ENCODE measurements at places on chromosomes 16 and 17.

GRCh38 chr17:35731917-35732805 lies 722 bp downstream of the RASL10B start:
- peak; percentile 53 for DNase-seq

DNA sequence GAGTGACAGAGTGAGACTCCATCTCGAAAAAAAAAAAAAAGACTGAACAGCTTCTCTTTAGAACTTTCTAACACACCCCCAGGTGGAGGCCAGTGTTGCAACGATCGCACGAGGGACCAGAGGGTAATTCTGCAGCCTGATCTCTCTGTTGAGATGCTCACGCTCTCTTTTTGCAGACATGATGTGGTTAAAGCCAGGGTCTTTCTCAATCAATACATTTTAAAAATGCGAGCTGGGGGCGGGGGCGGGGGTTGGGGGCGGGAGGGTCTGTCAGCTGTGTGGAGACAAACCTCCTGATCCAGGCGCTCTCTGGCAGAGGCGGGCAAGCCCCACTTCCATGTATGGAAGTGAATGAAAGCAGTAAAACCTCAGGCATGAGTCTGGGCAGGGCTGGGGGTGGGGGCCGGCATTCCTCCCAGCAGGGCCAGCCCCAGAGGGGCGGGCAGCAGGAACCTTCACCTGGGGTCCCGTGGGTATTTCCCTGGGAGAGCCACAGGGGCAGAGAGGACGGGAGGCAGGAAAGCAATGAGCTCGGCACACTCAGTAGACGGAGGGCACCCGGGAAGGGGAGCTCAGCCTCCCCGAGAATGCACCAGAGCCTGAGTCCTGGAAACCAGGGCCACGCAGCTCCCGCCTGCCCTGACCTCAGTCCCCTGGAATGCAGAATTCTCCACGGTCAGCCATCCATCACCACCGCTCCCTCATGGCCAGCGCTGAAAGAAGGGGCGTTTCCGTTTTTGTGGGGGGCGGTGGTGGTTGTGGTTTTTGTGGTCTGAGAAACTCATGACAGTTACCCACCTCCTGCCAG lies 28.0 kb downstream of the NXN start:
- DNase-seq = no peak

DNA sequence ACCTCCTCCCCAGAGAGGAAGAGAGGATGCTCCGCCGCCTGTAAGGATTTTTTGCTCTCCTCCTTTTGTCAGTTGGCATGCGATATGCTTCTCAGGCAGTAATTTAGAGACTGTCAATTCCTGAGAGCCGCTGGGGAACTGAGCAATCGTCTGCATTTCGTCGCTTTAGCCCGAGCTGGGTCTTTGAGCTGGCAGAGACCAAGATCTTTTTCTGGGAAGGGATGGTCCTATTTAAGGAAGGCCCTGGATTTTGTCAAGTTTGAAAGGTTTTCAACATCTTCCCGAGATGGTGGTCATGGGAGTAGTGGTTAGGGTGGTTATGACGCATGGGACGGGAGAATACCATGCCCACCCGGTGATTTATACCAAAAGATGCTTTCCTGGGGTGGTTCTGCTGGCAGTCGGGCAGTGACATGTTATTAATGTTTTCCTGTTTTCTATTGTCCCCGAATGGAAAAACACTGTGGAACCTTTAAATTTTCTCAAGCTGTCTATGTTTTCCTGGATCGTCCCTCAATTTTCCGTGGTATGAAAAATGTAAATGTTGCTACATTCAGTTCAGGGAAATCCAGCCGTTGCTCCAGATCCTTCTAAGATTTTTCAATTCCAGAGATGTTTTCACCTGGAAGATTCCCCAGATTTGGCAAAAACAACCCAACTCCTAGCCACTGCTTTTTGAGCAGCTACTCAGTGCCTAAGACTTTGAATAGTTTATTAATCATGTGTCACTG lies 586.4 kb downstream of the MAF start:
- DNase-seq = no peak

GRCh38 chr16:51236583-51236982 lies 85.5 kb upstream of the SALL1 start:
- DNase-seq = no peak

DNA sequence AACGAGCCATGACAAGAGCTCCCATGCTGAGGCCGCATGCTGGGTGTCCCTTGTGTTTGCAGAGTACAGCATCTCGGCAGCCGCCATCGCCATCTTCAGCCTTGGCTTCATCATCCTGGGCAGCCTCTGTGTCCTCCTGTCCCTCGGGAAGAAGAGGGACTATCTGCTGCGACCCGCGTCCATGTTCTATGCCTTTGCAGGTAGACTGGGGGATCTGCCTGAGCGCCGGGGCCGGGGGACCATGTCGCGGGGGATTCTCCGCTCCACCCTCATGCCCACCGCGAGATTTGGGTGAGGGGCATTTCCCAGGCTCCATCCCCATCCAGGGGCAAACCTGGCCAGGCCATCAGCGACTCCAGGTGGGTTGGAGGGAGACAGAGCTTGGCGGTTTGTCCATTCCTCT lies 10.7 kb downstream of the CACNG1 start:
- peak; percentile 39 for DNase-seq

DNA sequence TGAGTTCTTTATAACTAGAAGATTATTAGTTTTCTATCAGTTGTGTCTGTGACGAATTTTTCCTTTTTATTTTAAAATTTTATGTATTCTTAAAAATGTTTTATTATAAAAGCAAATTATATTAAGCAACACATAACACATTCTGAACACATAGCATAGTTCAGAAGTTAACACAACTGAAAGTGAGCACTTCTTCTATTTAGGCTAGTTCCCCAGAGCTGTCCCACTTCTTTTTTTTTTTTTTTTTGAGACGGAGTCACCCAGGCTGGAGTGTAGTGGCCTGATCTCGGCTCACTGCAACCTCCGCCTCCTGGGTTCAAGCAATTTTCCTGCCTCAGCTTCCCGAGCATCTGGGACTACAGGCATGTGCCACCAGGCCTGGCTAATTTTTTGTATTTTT lies 37.7 kb upstream of the ALDH3A2 start:
- no peak for DNase-seq

GRCh38 chr16:86939609-86940008 lies 361.3 kb downstream of the FOXL1 start:
- DNase-seq = no peak

- no peak for DNase-seq
These were observed 34.0 kb upstream of the PIRT start for GRCh38 chr17:10871914-10872313.

- DNase-seq = no peak
These were observed 78.6 kb downstream of the CDK5R1 start for GRCh38 chr17:32565401-32565800.

GRCh38 chr17:78000341-78000740 lies 41.8 kb downstream of the TNRC6C start:
- DNase-seq = no peak

GRCh38 chr17:8865811-8866210 lies 1.7 kb downstream of the PIK3R6 start:
- DNase-seq = peak; percentile 42

DNA sequence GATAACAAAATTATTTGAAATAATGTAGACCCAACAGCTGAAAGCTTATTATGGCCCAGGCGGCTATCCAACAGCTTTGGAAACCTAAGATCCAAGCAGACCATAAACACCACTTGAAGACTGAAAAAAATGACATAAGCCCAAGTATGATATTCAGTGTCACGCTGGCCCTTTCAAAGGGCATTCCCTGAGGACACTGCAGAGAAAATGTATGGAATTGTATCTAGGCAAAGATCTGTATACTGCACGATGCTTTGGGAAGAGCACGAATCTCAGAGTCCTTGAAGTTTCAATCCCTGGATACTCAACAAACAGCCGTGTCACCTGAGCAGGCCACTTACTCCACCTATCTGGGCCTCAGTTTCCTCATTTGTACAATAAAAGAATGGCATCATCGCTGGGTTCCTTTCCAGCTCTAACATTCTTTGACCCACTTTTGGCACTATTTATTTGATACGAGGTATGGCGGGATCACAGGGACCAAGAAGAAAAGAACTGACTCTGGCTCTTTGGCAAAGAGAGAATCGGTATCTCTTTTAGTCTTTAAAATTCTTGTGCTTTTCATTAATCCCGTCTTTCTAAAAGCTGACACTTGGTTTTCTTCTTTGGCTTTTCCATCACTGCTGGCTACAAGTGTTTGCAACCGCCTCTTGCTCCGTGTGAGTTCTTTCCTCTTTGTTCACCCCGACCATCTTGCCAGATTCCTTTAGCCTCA lies 1.2 kb downstream of the STAT5B start:
- DNase-seq = no peak

- no peak for DNase-seq
These were observed 62.3 kb downstream of the TMEM100 start for GRCh38 chr17:55660178-55660886.

GRCh38 chr16:74045513-74045912 lies 251.1 kb upstream of the PSMD7 start:
- DNase-seq = no peak

DNA sequence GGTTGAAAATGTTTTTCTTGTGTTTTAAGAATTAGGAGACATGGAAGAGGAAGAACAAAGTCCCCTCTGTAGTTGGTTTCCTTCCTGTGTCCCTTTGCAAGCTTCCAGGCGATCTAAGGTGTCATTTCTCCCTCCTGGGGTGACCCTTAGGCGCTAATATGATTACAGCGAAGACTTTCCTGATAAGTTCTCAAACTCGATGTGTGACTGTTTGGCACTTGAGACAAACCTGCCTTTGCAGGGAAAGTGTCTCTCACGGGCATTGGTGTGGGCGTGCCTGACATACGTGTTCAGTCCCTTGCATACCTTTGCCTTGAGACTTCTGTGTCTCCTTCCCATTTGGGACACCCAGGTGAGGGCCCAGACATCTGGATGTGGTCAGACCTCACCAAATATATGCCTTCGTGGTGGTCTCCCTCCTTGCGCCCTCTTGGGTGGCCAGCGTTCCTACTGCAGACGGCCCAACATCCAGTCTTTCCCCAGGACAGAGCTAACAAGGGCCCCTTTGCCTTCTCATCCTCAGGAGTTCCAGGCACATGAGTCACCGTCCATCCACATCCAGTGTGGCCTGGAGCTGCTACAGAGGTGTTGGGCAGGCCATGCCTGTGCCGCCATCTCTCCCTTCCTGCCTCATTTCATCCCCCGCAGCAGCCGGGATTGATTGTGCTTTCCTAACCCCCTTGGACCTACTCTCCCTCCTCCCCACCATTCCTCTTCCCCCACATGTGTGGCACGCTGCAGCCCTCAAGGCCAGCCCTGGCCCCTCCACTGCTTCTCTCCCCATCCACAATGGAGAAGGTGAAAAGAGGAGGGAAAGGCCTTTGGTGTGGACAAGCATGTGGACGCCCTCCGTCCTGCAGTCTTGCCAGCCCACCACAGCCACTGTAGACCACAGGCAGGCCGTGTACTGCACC lies 3.1 kb upstream of the JPT2 start:
- no peak for DNase-seq

DNA sequence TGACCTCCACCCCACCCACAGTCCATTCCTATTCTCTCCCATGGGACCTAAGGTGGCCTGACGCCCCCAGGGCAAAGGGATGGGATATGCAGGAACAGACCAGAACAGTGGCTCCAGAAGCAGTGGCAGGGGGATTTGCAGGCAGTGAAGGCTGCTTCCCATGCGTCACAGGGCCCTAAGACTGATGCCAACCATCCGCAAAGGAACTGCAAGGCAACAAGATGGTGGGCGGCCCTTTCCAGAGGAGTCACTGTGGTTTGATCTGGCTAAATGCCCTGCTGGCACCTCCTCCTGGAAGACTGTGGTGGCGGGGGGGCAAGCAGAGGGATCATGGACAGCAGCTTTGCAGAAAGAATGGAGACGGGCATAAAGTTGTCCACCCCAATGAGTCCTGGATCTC lies 4.4 kb upstream of the SLC39A11 start:
- DNase-seq = no peak

GRCh38 chr16:4689091-4689671 lies 4.2 kb upstream of the NUDT16L1 start:
- DNase-seq = no peak

- no peak for DNase-seq
These were observed 441.0 kb upstream of the SALL1 start for GRCh38 chr16:51592001-51592501.

- DNase-seq = no peak
These were observed 66.7 kb downstream of the SREBF1 start for GRCh38 chr17:17769869-17770631.

GRCh38 chr17:79809530-79810129 lies 12.8 kb upstream of the CBX8 start:
- DNase-seq = no peak

DNA sequence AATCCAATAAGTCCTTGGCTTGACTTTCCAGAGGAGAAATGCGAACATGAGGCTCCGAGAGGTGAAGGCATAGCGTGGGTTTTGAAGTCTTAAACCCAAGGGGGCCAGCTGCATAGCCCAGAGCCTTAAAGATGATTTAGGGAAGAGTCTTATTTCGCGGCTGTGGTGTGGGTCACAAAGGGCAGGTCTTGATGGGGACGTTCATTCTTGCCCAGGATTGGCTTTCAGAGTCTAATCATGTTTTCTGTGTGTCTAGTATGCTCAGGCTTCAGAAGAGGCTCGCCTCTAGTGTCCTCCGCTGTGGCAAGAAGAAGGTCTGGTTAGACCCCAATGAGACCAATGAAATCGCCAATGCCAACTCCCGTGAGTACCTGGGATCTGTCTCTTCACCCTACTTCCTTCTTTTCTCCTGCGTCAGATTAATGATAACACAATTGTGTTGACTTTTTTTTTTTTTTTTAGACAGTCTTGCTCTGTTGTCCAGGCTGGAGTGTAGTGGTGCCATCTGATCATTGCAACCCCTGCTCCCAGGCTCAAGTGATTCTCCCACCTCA lies 951 bp downstream of the RPL19 start:
- no peak for DNase-seq

DNA sequence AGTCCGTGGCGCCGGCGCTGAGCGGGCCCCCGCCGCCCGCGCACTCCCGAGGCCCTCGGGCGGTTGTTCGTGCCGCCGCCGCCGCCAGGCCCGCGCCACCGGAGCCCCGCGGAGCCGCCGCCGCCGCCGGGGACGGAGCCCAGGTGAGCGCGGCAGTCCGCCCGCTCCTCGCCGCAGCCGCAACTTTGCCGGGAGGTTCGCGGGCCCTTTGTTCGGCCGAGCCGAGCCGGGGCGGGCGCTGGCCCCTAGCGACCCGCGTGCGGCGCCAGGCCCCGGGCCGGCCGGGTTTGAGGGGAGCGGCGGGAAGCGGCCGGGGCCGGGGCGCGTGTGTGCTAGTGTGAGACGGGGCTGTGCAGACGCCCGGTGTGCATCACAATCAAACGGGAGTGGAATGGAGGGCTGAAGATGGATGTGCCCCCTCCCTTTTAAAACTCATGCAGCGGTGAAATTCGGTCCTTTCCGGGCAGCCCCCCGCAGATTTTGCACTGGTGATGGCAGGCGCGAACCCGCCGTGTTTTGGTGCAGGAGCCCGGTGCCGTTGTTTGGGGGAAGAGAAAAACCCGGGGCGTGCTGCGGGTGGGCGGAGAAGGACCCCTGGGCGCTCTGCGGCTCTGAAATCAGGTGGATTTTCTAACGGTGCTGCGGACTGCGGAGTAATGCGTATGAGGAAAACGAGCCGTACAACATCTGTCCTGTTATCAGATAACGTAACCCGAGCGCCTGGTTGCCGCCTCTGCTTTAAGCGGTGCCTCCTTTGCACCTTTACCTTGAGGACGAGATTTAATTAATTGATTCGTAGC lies 823 bp downstream of the TNRC6C start:
- DNase-seq = peak; percentile 68

All from activated CD8-positive, alpha-beta memory T cell treated with anti-CD3 and anti-CD28 coated beads, Interleukin-2, amount 50 U/mL, for 48 hours (primary cell).